ENCODE measurements at places on chromosomes 16 and 17.

- peak; percentile 88 for DNase-seq
Measured at GRCh38 chr17:40648384-40648968, 858 bp upstream of the SMARCE1 start.

- no peak for DNase-seq
Measured at GRCh38 chr16:86212706-86213436, 297.5 kb upstream of the FOXF1 start.

DNA sequence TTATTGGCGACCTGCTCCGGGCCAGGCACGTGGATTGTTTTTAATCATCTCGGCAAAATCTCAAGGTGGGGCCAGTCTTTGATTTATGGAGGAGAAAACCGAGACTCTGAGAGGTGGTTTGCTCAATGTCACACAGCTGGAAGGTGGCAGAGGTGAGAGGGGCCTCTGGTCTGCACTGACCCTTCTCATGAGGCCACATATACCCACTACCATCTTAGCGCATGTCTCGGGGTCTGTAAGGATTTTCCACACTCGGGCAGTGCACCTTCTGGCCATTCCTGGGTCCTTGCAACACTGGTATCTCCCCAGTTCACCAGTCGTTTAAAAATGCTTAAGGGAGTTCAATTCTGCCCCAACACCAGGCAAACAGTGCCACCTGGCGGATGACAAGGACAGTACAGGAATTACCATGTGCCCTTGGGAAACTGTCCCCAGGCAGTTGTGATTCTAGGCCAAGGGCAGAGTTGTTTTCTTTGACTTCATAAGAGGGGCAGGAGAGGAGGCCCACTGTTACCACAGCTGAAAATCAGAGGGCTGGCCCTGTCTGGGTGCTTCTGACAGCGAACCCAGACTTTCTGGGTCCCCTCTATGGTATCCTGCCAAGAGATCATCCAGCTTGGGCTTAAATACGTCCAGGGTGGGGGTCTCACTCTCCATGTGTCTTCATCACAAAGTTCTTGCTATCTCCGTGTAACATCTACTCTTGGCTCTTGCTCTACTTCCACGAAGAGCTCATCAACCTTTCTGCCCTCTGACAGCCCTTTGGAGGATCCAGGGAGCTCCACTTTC, 39.4 kb upstream of the RAI1 start:
- peak; percentile 88 for DNase-seq

- DNase-seq = no peak
Measured at GRCh38 chr17:2547176-2547575, 35.5 kb upstream of the METTL16 start.

DNA sequence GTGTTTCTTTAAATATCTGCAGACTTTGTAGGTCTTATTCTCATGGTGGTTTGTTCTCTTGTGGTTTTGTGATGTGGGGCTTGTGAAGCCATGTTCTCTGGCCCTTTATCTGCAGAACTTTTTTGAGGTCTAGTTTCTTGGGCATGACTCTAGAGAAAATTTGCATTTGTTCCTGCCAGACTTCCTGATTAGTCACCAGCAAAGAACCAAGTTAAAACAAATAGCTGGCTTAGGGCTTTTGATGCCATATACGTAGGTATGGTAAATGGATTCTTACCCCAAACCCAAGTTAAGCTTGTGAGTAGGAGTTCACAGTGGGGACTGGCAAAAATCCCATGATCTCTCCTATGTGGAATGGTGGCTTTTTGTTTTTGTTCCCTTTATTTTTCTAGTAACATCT, 68.7 kb upstream of the IRX3 start:
- DNase-seq = no peak

DNA sequence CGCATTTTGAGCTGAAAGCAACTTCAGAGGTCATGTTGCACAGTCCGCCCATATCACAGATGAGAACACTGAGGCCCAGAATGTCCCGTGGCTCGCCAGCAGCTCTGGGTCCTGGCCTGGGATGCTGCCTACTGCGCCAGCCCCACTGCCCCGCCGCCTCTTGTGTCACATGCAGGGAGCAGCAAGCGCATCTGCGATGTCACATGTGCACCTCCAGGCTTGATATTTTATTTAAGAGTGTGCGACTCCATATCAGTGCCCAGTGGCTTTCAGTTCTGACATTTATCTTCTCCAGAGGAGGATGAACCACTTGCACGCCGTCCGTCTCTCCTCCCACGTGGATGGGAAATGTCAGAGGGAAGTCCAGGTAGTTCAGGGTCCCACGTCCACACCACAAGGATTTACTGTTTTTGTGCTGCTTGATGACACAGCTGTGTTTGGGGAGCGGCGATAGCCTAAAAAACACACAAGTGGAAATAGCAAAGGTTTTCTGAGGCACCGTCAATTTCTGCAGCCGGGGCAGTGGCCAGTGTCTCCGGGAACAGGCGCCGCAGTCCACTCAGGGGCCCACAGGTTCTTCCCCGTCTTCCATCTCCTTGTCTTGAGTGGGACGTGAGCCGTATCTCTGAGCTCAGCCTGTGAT, 7.0 kb upstream of the RBFOX3 start:
- DNase-seq = peak; percentile 49

DNA sequence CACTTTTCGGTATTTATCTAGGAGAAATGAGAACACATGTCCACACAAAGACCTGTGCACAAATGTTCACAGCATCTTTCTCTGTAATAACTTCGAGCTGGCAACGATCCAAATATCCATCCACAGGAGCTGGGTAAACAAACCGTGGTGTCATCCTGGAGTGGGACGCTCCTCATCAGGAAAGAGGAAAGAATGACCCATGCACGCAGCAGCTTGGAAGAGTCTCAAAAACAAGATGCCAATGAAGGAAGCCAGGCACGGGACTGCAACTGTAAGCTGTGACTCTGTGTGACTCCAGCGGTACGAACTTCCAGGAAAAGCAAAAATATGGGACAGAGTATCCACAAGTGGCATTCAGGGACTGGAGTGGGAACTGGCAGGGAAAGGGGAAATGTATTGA, 36.7 kb upstream of the CIBAR2 start:
- DNase-seq = no peak

DNA sequence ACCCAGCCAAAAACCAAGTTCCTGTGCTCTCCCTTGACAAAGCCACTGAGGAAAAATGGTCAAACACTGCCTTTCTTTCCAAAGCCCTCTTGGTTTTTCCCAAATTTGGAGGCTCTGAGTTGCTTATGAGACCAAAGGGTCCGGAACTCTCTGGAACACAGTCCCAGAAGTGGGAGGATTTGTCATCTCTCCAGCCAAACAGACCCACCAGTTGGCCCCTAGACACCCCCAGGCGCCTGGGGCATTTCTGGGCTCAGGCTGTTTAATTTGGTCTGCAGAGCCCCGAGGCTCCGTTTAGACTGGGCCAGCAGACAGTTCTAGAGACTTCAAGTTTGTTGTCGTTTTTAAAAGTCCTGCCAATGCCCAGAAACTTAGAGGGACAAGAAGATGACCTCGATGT, 239.1 kb downstream of the SEC14L1 start:
- no peak for DNase-seq

GRCh38 chr17:68491381-68492231, 20.6 kb upstream of the PRKAR1A start:
- no peak for DNase-seq

GRCh38 chr17:63780507-63780906, 6.5 kb downstream of the DDX42 start:
- DNase-seq = no peak

GRCh38 chr17:30922235-30923030, 688 bp downstream of the ADAP2 start:
- DNase-seq = peak; percentile 65

- DNase-seq = no peak
Measured at GRCh38 chr16:27289669-27290068, 21.1 kb upstream of the NSMCE1 start.

DNA sequence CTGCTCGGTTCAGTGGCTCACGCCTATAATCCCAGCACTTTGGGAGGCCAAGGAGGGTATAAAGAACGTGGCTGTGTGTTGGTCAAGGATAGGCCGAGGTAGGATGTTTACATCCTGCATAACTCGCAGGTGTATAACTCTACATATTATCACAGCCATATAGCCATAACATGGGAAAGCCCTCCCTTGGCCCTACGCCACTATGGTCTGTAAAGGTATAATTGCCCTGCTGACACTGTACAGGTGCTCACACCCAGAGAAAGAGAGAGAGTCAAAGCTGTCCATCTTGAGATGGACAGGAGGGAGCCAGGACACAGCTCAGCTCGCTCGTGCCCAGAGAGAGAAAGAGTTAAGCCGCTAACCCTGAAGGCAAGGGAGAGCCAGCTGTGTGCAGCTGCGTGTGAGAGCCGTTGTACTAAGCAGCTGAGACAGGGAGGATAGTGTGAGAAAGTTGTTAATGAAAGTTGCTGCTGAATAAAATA, 30.4 kb upstream of the DHX8 start:
- DNase-seq = no peak

- DNase-seq = no peak
Measured at GRCh38 chr16:85840395-85840794, 40.9 kb downstream of the COX4I1 start.

GRCh38 chr17:45409659-45410076, 23.0 kb downstream of the ARHGAP27 start:
- peak; percentile 47 for DNase-seq

DNA sequence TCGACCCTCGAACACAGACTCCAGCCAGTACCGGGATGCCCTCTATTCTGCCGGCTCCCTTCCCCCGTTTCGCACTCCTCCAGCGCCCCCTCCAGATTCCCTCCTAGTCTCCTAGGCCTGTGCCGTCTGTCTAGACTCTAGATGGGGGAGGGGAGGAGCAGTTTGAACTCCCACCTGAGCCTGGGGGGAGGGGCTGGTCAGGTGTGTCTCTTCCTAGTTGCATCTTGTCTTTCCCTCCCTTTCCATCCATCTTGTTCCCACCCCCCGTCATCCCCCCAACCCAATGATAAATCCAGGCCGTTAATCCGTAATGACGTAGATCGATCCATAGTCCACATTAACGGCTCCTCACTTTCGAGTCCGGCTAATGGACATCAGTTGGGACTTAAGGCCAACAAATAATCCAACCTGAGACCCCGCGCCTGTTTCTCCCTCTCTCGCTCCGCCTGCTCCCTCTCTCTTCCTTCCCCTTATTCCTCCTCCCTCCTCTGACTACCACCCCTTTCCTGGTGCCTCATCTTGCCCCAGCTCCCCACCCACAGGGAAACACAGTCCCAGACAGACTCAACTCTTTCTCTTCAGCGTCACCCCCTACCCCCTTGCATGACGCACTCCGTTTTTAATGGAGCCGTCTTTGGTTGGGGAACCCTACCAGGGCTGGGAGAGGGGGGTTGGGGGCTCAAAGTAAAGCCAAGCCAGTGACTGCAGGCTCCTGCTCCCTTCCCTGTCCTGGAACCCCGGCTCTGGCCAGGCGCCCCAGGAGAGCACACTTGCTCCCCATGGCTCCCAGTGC, 3.4 kb upstream of the HOXB5 start:
- no peak for DNase-seq

DNA sequence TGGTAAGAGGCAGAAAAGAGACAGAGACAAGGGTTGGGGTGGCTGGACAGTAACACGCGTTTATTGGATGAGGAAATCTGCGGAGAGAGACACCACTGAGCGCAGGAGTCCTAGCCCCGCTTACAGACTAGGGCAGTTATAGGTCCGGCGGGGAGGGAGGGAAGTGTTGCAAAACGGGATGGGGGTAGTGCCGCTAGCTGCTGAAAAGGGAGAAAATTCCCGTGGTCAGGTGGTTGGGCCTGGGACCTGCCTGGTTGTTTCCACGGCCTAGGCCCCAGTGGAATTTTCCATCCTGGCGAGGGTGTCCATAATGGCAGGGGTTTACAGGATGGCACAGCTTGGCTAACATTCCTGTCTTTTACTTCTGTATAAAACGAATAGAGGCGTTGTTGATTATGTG, 5.5 kb upstream of the CPHXL2 start:
- no peak for DNase-seq

GRCh38 chr16:67421030-67421429, 4.8 kb upstream of the ZDHHC1 start:
- DNase-seq = no peak

- no peak for DNase-seq
Measured at GRCh38 chr17:59373882-59374495, 42.5 kb downstream of the YPEL2 start.

GRCh38 chr17:7132511-7133094, 18.0 kb upstream of the ASGR2 start:
- peak; percentile 90 for DNase-seq

GRCh38 chr16:90048737-90049330, 28.3 kb downstream of the PRDM7 start:
- DNase-seq = peak; percentile 34

DNA sequence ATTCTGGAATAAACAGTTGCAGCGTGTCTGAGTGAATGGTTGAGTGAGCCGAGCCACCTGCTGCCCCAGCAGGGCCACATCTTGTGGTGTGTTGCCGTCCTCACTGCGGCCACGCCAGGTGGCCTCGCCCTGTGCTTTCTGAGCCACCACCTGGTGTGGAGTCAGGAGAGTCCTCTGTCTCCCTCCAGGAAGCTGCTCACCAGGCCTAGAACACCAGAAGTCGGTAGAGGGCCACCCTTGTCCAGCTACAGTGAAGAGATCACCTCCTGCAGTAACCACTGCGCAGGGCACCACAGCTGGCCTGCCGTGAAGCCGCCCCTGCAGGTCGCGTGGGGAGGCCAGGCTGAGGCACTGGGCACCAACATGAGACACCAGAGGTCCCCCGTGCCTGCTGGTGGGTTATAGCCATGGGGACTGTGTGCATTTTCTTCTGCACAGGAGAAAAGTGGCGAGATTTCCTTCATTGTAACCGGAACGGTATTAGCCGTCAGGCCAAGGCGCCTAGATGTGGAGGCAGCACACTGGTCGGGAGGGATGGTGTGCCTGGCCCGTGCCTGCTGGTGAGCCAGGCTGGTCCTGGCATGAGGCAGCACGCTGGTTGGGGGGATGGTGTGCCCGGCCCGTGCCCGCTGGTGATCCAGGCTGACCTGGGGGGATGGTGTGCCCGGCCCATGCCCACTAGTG, 28.9 kb upstream of the FOXK2 start:
- no peak for DNase-seq

GRCh38 chr17:38687286-38687685, 12.5 kb upstream of the EPOP start:
- DNase-seq = no peak

DNA sequence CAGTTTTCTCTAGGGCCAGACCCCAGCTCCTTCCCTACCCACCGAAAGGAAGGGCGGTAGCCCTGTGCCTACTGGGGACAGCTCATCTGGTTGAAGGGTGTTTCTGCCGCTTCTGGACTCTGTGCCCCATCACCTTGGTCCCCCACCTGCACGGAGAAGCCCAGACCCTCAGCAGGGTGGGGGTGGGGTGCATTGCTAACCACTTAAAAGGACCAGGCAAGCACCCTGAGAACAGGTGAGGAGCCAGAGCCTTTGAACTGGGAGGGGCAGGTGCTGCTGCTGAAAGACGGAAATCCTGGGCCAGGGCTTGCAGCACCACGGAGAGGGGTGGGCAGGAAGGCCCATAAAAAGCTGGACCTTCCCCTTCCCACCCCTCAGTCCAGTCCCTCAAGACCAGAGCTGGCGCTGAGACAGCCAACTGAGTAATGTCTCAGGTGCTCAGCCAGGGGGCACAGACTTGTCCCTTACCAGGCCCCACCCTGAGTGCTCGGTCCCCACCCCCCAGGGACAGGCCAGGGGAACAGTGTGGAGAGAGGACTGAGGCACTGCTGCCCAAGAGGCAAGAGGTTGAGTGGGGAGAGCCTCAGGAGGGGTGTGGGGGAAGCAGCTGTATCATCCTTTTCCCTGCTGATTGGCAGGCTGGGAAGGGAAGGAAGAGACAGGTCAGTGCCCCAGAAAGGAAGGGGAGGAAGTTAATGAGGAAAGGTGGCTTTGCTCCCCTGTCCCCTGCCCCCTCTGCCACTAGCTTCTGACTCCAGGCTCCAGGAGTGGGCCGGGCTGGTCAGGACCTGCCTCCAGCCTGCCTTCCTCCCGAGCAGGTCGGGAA, 10.9 kb upstream of the SP2 start:
- peak; percentile 56 for DNase-seq
